Activated CD4-positive, alpha-beta T cell treated with anti-CD3 and anti-CD28 coated beads, Interleukin-2, Interleukin-4, amounts not matched to agents 100 ng/mL and 50 ng/mL, durations not matched to agents 16 hours and 8 hours (primary cell): ENCODE measurements at places on chromosomes 4 and X.

GRCh38 chrX:3518870-3519269 is 172.4 kb upstream of the MXRA5 start:
- DNase-seq: no peak

DNA sequence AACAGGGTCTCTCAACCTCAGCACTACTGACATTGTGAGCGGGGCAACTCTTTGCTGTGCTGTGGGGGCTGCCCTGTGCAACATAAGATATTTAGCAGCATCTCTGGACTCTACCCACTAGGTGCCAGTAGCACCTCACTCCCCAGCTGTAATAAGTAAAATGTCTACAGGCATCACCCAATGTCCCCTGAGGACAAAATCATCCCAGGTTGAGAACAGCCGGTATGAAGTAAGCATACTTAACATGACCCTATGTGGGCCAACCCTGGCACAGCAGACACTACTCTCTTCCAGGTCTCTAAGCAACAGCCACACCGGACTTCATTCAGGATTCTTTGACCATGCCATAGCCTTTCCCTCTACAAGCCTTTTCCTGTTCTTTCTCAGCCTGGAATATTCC is 10.5 kb upstream of the MGST2 start:
- peak; percentile 30 for DNase-seq

DNA sequence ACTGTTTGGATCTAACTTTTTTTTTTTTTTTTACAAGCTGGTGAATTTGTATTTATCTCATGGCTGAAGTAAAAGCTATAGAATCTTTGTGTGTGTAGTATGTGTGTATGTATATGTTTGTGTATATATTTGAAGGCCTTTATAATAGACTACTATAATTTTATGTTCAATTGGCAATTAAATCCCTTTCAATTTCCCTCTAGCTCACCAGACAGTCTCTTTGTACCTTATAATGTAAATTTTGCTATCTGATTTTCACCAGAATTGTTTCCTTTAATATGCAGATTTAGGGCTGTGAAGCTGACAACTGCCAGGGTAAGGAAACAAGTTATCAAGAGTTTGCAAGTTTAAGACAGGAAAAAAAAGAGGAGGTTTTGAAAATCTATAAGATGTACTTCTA is 33.1 kb upstream of the MTMR8 start:
- no peak for DNase-seq

GRCh38 chrX:13009844-13010243 is 34.6 kb downstream of the FAM9C start:
- no peak for DNase-seq

DNA sequence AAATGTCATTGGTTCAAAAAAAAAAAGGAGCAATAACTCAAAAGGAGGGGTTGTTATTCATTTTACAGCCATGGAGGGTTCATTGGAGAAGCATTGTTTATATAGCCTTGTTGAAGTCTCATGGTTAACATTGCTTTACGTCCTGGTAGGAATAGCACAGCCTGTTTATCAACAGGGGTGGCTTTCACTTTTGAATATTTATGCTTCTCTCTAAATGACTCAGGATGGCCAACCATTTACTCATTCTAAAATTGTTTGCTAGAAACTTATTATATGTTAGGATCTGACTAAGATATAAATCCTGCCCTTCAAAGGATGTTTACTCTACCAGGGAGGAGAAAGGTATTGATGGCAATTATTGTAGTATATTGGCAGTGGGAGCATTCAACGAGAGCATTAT is 534.1 kb upstream of the GALNTL6 start:
- no peak for DNase-seq

DNA sequence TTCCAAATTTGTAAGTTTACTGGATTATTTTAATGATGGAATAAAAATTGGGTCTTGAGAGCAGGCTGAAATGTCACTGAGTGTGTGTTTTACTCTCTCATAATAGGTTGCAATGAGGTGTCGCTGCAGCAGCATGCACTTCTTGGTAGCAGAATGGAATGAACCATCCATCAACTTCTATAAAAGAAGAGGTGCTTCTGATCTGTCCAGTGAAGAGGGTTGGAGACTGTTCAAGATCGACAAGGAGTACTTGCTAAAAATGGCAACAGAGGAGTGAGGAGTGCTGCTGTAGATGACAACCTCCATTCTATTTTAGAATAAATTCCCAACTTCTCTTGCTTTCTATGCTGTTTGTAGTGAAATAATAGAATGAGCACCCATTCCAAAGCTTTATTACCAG is 2.6 kb downstream of the SAT1 start:
- DNase-seq: no peak

GRCh38 chrX:119625843-119626242 is 19.6 kb upstream of the NKRF start:
- DNase-seq: no peak

DNA sequence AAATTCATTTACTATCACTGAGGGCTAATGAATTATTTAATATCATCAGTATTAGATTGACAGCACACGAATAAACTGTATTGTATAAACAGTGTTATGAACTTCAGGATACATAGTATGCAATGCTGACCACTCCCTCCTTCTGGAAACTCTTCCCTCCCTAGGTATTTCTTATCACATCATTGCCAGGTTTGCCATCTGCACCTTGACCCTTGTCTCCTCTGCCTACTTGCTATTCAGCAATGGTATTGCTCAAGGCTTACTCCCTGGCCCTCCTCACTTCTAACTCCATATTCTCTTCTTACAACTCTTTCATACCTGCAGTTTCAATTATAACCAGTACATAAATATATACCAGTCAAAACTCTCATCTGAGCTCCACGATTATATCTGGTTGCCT is 38.9 kb downstream of the ATP8A1 start:
- no peak for DNase-seq

- DNase-seq: no peak
Measured at GRCh38 chr4:21775703-21776102, 172.9 kb downstream of the KCNIP4 start.

- no peak for DNase-seq
Measured at GRCh38 chr4:58359590-58359989, 1249.4 kb upstream of the IGFBP7 start.

GRCh38 chrX:17656556-17656955 is 80.7 kb upstream of the SCML1 start:
- no peak for DNase-seq

GRCh38 chr4:144655491-144655890 is 9.5 kb downstream of the HHIP start:
- no peak for DNase-seq

DNA sequence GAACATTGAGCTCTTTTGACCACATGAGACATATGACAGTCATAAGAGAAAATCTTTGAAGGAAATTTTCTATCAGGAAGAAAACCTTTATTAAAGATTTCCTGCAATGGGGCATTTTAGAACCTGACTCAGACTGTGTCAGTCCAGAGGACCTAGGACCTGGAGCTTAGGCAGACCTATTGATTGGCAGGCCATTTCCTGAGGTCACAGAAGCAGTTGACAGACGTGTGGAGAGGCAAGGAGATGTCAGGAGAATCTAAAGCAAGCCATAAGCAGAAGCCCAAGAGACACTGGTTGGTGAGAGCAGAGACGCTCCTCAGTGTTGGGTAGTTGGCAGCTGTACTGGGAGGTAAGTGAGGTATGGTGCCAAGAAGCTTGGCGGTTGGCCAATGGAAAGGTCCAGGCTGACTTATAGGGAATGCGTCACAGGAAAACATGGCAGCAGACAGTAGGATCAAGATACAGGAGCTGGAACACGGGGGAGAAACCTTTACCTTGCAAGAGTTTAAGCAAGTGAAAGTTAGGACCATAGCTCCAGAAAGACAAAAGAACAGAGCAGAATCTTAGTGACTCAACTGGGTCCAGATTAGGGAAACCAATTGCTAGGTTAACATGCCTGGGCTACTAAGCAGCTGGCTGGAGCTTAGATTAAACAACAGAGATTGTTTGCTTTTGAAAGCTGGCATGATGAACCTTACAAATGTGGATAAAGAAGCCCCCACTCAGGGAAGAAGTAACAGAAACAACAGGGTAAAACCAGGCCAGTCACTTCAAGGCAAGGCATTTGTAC is 18.6 kb downstream of the PALLD start:
- DNase-seq: no peak

GRCh38 chrX:115709039-115709438 is 148.1 kb downstream of the PLS3 start:
- DNase-seq: no peak

GRCh38 chrX:1423215-1423614 is 29.5 kb downstream of the ASMTL start:
- DNase-seq: no peak

- DNase-seq: no peak
Measured at GRCh38 chrX:154040863-154041262, 21.2 kb upstream of the IRAK1 start.

DNA sequence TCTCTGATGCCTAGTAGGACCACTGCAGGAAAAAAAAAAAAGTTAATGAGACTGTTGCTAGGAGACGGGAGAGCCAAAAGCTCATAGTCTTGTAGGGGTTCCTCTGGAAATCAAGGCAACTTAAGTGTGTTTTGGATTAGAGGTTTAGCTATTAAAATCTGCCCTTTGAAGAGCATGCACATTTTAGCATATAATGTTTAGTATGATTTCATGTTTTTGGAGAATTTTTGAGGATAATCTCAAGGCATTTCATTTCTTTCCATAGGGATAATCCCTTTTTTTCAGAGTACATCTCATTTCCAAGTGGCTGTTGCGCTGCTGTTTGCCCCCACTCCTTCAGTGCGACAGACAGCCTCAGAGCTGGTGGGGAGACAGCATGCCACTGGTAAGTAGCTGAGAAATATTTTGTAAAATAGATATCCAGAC is at the start of gene LINC00632:
LINC00632 (plus strand) TSS at position 339 of the 426 bp plus-strand sequence.
- DNase-seq: no peak

GRCh38 chr4:5982156-5982973 is 35.9 kb downstream of the C4orf50 start:
- no peak for DNase-seq
